Hindlimb muscle (tissue), 1 donor: ENCODE measurements at places on chromosomes 6 and 20. TPM values are rescaled to one million over a fixed set of nuclear protein-coding genes. Genes with fewer than 3 reads are reported as not detected.
A peak's percentile ranks its signal among the peaks of the same experiment; 100 is the strongest.

DNA sequence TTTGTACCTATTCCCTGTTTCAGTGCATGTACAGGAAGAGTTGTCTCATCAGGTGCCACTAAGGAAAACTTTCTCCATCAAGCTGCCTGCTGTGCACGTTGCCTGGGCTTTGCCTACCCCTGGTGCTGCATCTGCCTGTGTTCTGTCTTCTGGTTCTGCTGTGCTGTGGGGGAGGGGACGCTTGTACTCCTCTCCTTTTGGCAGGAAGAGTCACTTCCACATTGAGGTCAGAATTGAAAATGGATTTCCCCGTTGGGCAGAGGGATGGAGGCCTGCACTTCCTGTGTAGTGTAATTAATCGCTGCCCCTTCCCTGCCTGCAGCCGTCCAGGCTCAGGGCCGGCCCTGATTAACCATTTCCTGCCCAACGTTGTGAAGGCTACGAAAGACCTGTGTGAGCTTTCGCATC is 153.3 kb downstream of the SCML4 start:
- DNase-seq: peak; percentile 79

DNA sequence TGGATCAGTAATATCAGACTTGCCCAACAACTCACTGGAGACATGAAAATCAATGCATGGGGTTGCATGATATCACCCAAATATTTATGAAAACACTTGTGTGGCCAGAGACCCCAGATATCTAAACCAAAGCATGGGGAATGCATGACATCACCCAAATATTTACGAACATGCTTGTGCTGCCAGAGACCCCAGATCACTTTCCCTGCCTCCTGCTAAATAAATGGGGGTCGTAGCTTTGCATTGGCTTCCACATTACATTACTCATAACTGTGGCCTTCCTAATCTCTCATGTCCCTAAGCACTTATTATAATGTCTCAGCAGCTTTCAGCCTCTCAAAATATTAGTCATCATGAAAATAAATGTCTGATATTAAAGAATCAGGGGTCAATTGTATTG is 838.0 kb upstream of the DEFB115 start:
- no peak for DNase-seq

DNA sequence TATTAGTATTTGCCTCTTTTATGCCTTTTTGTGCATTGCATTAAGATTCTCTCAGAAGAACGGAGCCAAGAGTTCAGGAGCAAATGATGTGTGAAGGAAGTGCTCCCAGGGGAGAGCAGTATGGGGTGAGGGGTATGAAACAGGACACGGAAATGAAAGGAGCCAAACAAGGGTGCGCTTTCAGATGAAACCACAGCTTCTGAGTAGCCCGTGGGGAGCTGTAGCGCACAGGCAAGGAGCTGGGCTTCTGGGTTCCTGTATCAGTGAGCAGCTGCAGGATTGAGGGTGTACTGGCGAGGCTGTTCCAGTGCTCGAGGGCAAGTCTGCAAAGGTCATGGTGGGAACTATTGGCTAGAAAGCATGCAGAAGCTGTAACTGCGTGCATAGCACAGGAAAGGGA is 25.4 kb downstream of the ANKEF1 start:
- no peak for DNase-seq

The PSORS1C1 gene
- polyA plus RNA-seq: 0.85 TPM

DNA sequence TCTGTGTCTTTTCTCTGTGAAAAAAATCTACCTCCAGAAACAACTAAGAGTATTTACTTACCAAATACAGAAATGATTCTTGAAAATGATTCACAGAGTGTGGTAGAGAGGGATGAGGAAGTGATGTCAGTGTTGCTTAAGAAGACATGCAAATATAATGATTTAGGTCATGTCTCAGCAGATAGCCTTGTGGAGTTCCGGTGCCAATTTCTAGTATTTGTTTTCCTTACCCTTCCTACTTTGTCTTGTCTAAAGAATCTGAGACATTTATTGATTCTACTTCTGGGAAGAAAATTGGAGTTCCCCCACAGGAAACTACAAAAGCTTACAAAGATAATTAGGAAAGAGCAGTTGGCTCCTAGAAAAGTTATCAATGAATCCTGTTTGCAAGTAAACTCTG is 68.8 kb downstream of the GJA1 start:
- no peak for DNase-seq

GRCh38 chr6:128694303-128695009 is 174.1 kb upstream of the PTPRK start:
- no peak for DNase-seq

DNA sequence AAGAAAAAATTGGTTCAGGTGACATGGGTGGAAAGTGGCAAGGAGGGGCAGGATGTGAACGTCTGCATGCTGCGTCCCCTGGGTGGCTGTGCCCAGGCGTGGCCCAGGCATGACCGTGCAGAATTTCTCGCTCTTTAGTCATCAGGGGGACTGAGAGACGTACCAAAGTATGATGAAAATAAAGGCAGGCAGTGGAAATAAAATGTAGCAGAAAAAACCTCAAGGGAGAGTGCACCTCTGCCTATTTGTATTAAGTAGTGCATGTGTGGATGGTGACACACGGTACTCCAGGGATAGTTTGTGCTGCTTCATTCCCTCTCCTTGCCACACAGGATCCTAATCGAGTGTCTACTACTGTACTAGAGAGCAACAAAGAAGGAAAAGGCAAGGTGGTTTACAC is 81.1 kb downstream of the ATP9A start:
- no peak for DNase-seq

- no peak for DNase-seq
Observed at GRCh38 chr6:123448306-123448884, 188.4 kb downstream of the TRDN start.

GRCh38 chr20:24850176-24850575 is 98.9 kb upstream of the CST7 start:
- no peak for DNase-seq

The TPX2 gene
- 20.7 TPM for polyA plus RNA-seq

The STMND1 gene
- polyA plus RNA-seq: not detected

The PFDN4 gene
- 52.8 TPM for polyA plus RNA-seq

GRCh38 chr20:61638802-61639585 is 386.9 kb downstream of the CDH4 start:
- no peak for DNase-seq
